ENCODE measurements at places on chromosomes 7 and 10.

- DNase-seq = no peak
Measured at GRCh38 chr10:16606421-16606820, 84.7 kb upstream of the C1QL3 start.

DNA sequence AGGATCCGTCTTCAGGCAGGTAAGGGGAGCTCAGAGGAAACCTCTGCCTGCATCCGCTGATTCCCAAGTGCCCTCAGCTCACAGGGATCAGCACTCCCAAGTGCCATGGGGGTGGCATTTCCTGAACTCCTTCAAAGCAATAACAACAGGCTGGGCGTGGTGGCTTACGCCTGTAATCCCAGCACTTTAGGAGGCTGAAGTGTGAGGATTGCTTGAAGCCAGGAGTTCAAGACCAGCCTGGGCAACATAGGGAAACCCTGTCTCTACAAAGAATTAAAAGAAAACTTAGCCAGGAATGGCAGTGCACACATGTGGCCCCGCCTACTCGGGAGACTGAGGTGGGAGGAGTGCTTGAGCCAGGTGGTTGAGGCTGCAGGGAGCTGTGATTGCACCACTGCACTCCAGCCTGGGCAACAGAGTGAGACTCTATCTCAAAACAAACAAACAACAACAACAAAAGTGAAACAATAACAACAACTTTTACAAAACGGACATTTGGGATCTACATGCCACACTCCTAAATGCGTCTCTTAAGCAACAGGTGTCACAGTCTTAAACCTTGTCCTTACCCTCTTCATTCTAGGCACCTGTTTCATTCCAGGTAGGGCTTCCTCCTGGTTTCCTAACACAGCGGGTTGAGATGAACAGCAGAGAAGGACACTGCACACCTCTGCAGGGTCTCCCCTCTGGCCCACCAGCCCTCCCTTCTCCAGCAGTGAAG is 73.8 kb downstream of the PAXIP1 start:
- no peak for DNase-seq

GRCh38 chr7:100963386-100963785 is 6.0 kb upstream of the MUC12 start:
- DNase-seq = no peak

- no peak for DNase-seq
Measured at GRCh38 chr7:3916146-3916545, 615.1 kb downstream of the SDK1 start.

DNA sequence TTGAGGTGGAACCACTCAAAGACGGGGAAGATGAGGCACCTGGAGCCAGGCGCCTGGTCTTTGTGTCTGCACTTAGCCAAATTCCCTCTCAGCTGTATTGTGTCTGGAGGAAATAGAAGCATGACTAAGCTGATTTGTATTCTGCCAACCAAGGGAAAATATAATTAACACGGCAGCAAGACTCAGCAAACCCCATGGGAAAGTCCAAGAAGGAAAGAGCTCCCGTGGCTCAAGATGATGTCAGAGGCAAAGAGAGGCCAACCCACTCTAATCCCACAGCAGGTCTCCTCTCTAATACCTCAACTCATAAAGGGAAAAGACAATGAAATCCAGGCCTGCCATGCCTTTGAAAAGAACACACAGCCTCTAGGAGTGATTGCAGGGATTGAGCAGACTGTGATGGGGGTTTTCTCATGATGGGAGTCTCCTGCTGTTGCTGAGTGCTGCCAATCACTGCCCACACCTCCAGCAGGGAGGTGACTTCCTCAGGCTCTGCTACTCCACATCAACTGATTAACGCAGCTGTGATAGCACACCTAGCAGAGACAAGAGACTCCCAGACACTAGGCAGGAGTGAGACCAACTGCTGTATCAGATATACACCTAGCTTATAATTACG is 255.5 kb upstream of the C7orf33 start:
- DNase-seq = peak; percentile 7

GRCh38 chr7:9958486-9958885 is 1015.2 kb upstream of the PHF14 start:
- DNase-seq = no peak

- DNase-seq = no peak
Measured at GRCh38 chr10:71746344-71747037, 26.8 kb downstream of the VSIR start.

GRCh38 chr7:64946772-64947171 is 43.7 kb downstream of the ZNF273 start:
- no peak for DNase-seq

- DNase-seq = no peak
Measured at GRCh38 chr7:85781606-85782005, 594.8 kb upstream of the SEMA3D start.

- no peak for DNase-seq
Measured at GRCh38 chr10:49600781-49601400, 9.2 kb upstream of the SLC18A3 start.

DNA sequence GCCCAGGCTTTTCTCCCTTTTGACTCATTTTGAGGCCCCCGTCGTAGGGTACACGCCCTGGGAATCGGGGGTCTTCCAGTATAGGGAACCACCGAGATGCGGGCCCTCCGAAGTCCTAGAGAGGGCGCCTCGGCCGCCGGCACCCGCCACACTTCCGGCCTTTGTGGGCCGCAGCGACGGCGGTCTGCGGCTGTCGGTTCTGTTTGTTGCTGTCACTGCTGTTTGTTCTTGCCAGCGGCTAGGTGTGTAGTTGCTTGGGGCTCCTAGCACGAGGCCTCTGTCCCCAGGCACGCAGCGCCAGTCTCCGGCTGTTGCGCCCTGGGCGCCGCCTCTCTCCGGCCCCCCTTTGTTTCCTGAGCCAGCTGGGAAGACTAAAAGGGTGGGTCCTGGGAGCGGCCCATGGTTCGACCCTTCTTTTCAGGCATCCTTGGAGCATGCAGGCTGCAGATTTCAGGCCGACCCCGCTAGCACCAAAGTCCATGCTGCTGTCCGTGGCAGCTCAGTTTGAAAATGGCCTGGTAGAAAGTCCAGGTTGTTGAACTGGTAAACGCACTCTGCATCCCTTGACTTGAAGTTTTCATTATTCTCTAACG is 17.8 kb upstream of the ZKSCAN1 start:
- DNase-seq = no peak

DNA sequence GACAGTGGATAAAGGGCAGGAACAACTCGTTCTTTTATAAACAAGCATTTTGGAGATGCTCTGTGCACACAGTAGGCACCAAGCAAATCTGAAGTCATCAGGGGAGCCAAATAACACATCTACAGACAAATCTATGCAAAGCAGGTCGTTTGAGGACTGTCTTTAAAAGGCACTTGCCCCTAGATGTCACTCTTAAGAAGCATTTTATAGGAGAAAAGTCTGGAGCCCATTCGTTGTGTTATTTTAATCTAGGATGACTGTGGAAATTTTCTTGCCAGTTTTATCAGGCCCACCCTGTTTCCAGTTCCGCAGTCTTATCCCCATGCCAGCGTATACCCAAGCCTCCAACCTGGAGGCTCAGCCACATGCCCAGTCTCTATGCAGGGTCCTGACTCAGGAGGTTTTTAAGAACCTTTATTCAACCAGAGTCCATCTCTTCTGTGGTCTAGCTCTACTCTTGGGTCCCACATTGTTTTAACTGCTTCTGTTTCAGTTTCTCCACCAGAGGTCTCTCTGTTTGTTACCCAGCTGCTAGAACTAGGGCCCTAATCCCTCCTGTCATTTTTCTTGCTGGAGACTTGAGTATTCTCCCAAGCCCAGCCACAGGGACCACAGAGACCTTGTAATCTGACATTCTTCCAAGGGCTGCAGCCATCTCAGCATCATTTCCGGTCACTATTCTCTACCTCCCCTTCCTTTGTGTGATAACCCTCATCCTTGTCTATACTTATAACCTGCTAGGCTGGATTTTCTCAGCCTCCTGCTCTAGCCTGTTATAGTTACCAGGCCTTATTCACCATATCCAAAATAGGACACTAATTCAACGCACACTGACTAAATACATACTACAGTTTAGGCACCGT is 26.7 kb downstream of the PIK3CG start:
- no peak for DNase-seq

DNA sequence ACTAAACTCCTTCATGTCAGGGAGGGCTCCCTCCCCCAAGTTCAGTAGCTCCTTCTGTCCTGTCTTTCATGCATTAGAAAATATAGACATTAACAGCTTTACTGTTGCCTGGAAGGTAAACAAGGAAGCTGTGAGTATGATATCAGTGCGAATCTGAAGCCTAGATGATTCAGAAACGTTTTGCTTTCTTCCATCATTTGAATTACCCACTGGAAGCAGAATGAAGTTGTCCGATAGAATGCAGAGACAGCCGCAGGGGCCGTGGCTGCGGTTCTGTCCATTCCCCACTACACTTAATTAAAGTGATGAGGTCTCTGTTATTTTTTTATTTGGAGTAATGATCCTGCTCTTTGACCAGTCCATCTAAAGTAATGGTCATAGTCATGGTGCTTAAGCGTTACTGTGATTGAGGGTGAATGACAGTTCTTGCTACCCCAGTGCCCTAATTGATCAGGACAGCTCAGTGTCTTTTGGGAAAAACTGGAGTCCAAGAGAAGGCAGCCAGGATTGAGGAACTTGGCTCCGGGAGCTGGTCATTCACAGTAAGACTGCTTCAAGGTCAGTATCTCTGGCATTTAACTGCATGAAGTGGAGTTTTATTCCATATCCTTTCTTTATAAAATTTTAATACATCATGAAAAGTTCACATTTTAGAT is 69.9 kb downstream of the PTPRE start:
- DNase-seq = no peak

DNA sequence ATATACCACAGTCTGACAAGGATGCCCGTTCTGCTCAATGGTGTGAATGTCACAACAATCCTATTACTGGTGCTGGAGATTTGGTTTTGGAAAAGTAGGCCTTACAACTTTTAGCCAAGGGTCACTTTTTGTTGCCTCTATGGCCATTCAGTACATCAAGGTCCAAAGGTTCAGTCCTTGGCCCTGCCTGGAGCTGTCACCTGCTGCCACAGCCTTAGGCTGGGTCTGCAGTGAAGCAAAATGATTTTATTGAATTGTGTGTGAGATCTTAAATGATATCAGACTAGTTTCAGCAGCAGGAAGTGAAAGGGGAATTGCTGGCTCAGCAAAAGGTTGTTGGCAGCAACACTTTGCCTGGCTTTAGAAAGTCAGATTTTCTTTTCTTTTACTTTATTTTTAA is 427.6 kb downstream of the THSD7A start:
- DNase-seq = no peak

GRCh38 chr10:62847433-62847832 is 31.3 kb upstream of the EGR2 start:
- no peak for DNase-seq

DNA sequence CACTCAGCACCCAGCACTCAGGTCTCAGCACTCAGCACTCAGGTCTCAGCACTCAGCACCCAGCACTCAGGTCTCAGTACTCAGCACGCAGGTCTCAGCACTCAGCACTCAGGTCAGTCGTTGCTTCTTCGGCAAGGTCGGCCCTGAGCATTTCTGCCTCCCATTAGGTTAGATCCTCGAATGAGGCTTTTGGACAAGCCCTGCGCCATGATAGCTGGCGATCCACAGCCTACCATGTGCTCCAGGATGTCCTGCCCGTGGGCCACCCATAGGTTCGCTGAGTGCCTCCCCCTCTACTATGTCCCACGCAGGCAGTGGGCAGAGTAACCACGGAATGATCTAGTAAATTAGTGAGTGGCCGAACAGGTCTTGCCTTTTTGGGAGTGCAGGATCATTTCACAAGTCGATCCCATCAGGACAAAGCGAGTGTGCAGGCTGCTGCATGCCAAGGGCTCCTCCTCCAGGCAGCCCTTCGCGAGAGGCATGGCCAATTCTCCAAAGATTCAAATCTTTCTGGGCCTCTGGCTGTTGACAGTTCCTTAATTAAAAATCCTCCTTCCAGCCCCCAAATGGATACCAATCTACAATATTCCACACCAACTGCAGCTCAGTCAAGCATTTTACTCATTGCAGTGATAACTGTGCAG is 206.3 kb downstream of the ADARB2 start:
- no peak for DNase-seq

DNA sequence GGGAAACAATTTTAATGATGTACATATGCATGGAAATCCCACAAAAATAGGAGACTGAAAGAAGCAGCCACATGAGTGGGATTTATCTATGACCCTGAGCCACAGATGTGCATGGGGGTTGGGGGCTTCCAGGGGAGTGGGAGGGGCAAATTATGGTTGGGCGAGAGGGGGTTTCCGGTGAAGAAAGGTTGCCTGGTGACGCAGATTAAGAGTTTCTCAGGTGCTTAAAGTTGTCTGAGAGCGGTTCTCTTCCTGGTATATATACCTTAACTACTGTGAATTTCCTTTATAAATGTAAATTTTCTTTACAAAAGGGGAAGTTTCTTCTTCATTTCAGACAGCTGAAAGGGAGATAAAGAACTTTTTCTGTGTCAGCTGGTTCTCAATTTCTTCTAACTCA is 273.6 kb upstream of the PITRM1 start:
- no peak for DNase-seq

DNA sequence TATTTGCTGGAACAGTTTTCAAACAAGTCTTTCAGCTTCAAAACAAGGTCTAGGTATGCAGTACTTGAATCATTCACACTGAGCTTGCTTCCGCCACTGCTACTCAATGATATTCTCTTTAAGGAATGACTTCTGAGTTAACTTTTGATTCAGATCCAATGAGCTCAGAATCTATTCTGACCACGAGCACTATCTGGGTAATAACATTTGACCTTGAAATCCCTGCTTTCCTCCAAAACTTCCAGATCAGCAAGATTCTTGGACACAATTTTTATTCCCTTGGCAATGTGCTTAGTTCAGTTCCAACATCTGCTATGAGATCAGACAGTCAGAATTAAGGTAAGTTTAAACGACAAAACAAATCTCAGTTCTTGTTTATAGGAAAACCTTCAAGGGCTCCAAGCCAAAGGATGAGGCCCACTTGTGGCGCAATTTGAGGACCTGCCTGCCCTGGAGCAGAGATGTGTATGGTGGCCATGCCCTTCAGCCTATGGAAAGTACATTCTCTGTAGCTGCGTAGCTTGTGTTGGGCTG is 87.2 kb downstream of the RNF216 start:
- no peak for DNase-seq

DNA sequence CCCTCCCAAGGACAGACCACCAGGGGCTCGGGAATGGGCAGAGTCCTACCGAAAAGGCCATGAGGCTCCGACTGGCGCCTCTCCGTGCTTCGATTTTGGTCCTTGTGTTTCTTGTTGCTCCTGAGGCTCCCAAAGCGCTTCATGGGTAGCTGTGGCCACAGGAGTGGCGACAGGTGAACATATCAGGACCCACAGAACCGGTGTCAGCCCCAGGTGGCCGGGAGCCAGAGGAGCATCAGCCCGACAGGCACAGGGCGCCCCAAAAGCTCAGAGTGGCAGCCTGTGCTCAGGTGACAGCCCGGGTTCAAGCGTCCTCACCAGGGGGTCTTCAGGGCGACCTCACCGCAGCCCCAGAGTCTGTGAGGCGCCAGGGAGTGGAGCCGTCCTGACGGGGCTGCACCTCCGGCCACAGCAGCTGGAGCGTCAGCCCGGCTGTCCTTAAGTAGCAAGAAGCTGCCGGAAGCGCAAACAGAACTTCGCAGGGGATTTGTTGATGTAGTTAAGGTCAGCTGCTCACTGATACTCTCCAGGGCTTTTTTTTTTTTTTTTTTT is 141.0 kb downstream of the PRKAG2 start:
- no peak for DNase-seq

- DNase-seq = no peak
Measured at GRCh38 chr10:12735843-12736462, 265.6 kb downstream of the CCDC3 start.

GRCh38 chr10:112666094-112666493 is 219.1 kb downstream of the VTI1A start:
- no peak for DNase-seq

GRCh38 chr7:111951052-111951451 is 255.1 kb downstream of the DOCK4 start:
- DNase-seq = no peak

- no peak for DNase-seq
Measured at GRCh38 chr10:28633750-28634149, 43.6 kb upstream of the BAMBI start.

- DNase-seq = no peak
Measured at GRCh38 chr10:132464256-132465192, 67.5 kb downstream of the PWWP2B start.

Data from T47D (cell line).